Stimulated activated CD8-positive, alpha-beta memory T cell treated with anti-CD3 and anti-CD28 coated beads, Interleukin-15, amount 100 ng/mL, for 48 hours (primary cell): ENCODE measurements at places on chromosomes 2 and 18.

DNA sequence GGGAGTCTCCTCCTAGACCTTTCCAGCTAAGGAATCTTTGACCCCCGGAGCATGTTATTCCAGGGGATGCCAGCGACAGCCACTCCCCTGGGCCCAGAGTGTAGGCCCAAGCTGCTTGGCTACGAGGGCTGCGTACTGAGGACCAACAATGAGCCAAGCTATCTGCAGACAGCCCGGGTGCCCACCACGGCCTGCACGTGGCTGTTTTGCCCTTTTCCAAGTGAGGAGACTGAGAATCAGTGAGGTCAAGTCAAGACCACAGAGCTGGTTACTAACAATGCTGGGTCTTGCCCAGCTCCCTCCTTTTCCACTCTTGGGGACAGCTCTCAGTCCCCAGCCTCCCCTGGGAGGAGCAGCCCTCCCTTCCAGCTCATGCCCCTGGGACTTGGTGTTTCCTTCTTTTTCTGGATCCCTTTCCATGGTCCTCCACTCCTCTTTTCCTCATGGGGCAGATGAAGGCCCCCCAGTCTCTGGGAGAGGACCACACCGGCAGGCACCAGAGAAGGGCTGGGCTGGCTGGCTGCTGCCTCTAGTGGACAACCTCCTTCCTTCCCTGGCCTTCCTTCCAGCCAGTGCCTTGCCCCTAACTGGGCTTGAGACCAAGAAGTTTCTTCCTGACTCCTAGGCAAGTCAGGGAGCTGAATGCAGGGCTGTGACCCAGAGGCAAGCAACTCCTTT lies 550 bp upstream of the MALL start:
- no peak for DNase-seq

GRCh38 chr2:80053522-80054345 lies 250.8 kb downstream of the LRRTM1 start:
- no peak for DNase-seq

- DNase-seq: no peak
These were observed 25.0 kb upstream of the COPS8 start for GRCh38 chr2:237060534-237061312.

- no peak for DNase-seq
These were observed 17.4 kb upstream of the CTAGE1 start for GRCh38 chr18:22434973-22435608.

- DNase-seq: no peak
These were observed 6.3 kb downstream of the IL1RL2 start for GRCh38 chr2:102193074-102193473.

DNA sequence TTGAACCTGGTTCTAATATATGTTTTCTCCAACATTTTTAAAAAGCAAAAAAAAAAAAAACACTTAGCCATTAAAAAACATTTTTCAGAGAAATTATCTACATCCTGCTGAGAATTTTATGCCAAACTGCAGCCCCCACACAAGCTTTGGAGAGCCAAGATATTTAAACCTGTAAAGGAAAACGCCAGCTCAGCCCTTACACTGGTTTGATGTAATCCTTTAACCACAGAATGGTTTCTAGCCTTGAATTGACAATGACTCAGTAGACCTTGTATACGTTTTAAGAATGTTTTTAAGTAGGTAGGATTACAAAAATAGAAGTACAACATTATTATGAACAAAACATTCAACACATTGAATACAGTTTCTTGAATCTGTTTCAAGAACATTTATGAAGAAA lies 113.6 kb downstream of the BABAM2 start:
- peak; percentile 1 for DNase-seq

DNA sequence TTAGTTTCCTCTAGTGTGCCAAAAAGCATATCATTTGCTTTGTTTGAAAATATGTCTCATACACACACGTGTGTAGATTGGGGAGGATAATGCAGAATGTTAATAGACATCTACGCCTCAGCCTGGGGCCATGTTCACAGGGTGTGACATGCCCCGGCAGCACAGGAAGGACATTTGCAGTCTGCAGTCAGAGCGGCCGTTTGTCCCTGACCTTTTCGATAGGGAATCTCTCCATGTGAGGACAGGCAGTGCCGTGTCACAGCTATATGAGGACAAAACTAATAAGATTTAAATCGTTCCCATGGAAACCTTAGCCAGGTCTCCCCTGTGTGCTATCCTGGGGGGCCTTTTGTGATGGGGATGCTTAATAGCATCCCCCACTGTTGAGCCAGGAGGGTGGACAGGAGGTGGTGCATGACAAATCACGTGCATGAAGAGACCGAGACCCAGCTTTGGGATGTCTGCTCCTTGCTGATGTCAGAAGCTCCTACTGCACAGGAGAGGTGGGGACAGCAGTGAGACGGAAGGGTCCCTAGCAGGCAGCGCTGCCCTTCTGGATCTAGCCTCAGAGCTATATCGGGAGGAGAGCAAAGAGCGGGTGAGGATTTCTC lies 100.6 kb downstream of the RNF144A start:
- DNase-seq: no peak

- DNase-seq: no peak
These were observed 43.4 kb upstream of the ANKRD62 start for GRCh38 chr18:12049978-12050811.

- DNase-seq: no peak
These were observed 165.2 kb downstream of the TMEM200C start for GRCh38 chr18:5729983-5730699.

GRCh38 chr2:203741566-203741965 lies 35.1 kb downstream of the CD28 start:
- no peak for DNase-seq

DNA sequence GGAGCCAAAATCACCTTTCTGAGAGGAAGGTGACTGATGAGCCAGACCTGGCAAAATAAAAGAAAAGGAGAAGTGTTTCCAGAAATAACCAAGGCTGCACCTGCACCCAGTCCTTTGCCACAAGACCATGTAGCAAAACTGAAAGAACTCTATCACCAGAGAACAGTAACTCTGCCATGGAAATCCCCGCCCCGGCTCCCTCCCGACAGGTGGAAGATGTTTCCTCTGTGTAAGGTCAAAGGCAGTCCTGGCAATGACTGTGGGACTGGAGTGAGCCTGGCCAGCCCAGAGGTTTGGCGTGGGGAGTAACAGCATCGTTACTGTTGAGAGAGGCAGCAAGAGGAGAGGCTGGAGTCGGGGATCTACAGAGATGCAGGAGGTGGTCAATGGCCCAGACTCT lies 42.3 kb downstream of the SPRED2 start:
- no peak for DNase-seq

GRCh38 chr18:75456199-75456631 lies 28.7 kb upstream of the SMIM21 start:
- DNase-seq: no peak

DNA sequence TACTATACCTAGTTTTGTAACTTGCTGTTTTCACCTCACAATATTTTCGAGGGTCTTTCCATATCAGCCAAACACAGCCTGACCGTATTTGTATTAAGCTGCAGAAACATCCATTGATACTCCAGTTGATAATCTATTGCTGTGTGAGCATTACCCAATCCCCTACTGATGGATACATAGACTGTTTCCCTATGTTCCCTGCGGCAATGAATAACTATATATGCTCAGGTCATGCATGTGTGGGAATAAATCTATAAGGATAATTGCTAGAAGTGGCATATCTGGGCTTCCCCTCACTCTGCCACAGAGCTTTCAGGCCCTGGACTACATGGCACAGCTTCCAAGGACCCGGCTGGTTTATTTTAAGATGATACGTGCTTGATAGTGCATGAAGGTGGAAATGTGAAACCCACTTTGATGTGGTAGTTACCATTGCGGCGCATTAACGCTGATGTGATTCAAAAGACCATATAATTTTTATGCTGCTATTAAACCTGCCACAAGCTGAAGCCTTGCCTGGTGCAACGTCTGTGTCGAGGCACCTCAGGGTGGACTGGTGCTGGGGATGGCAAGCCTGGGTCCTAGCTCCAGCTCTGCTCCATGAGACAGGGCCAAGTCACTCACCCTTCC lies 130.8 kb upstream of the MSH6 start:
- no peak for DNase-seq

GRCh38 chr2:20213651-20214565 lies 11.0 kb downstream of the SDC1 start:
- no peak for DNase-seq

- no peak for DNase-seq
These were observed 51.4 kb downstream of the ICOS start for GRCh38 chr2:203987959-203988358.

DNA sequence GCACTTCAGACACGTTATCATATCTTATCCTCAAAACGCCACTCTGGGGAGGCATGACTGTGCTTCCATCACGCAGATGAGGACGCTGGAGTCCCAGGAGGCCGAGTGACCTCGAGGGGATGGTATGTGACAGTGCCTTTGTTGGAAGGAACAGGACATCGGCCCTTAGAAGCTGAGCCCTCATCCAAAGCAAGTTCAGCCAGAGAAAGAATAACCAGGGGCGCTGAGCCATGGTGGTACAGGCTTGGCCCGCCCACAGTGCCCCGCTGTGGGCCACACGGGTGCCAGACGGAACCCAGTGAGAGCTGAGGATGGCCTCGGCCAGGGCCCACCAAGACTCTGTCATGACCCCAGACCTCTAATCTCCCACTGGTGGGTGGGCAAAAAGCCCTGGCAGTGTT lies 31.3 kb downstream of the HS1BP3 start:
- DNase-seq: no peak

- DNase-seq: no peak
These were observed 228.0 kb downstream of the MYT1L start for GRCh38 chr2:2102866-2103653.

GRCh38 chr18:43389163-43389562 lies 111.9 kb upstream of the SYT4 start:
- no peak for DNase-seq

DNA sequence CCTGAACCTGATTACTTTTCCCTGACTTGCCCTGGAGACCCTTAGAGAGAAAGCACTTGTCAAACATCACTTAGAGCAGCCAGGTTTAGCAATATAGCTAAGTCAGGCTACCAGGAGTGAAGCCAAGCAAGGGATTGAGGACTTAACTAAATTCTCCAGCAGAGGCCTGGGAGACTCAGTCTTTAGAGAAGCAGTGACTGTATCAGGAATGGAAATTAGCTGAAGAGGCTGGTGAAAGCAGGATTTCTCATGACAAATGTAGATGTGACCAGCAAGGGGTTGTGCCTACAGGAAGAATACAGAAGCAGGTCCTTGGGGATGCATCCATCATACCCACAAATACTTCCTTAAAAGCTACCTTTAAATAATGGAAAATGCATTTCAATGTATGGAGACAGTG lies 368.9 kb upstream of the MEIS1 start:
- DNase-seq: no peak

DNA sequence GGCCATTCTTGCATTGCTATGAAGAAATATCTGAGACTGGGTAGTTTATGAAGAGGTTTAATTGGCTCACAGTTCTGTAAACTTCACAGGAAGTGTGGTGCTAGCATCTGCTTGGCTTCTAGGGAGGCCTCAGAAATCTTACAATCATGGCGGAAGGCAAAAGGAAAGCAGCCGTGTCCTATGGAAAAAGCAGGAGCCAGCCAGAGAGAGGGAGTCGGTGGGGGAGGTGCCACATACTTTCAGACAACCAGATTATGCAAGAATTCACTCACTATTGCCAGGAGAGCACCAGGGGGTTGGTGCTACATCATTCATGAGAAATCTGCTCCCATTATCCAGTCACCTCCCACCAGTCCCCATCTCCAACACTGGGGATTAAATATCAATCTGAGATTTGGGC lies 64.1 kb downstream of the CPS1 start:
- DNase-seq: no peak

GRCh38 chr2:188506843-188507242 lies 215.2 kb downstream of the GULP1 start:
- no peak for DNase-seq

DNA sequence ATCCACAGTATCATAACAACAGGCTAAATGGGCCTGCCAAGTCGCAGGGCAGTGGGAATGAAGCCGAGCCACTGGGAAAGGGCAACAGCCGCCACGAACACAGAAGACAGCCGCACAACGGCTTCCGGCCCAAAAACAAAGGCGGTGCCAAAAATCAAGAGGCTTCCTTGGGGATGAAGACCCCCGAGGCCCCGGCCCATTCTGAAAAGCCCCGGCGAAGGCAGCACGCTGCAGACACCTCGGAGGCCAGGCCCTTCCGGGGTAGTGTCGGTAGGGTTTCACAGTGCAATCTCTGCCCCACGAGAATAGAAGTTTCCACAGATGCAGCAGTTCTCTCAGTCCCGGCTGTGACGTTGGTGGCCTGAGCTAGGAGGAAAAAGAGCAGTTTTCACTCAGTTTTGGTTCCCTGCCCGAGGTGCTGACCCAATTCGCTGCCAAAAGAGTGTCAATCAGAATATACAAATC lies 32.2 kb downstream of the KCTD18 start:
- DNase-seq: no peak

DNA sequence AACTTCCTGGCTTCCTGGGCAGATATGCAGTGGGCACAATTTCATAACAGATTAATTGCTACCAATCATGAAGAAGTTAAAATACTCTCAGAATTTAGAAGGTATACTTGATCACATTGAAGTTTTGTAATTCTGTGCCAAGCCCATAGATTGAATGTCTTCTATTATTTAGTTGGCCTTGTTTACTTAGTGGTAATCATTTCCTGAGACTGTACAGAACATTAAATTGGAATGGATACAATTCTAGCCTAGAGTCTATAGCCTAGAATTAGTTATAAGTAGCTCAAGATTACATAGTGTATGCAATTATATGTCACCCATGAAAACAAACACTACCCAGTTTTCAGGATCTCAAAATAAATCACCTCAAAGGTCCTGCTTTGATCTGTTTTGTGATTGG lies 615.8 kb downstream of the XIRP2 start:
- DNase-seq: no peak

- DNase-seq: no peak
These were observed 774 bp downstream of the IER3IP1 start for GRCh38 chr18:47175283-47175897.

- no peak for DNase-seq
These were observed 62.8 kb downstream of the PRELID3A start for GRCh38 chr18:12470382-12471075.

DNA sequence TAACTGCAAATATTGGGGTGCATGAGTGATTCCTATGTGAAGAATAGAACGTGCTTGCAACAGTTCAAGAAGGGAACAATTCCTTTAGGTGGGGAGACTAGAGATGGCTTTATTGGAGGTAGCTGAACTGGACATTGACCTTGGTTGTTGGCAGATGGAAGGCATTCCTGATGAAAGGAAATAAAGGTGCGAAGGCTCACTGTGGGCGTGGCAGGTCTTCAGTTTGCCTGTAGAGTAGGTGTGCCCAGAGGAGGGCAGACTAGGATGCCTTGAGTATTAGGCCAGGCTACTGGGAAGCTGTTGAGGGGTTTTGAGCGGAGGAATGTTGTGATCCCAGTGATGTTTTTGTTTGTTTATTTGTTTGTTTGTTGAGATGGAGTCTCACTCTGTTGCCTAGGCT lies 2.8 kb downstream of the SPR start:
- DNase-seq: no peak

- DNase-seq: no peak
These were observed 37.2 kb downstream of the CLASP1 start for GRCh38 chr2:121611730-121612705.
